ENCODE measurements at places on chromosomes 6 and 20. TPM values are rescaled to one million over a fixed set of nuclear protein-coding genes. Genes with fewer than 3 reads are reported as not detected.

DNA sequence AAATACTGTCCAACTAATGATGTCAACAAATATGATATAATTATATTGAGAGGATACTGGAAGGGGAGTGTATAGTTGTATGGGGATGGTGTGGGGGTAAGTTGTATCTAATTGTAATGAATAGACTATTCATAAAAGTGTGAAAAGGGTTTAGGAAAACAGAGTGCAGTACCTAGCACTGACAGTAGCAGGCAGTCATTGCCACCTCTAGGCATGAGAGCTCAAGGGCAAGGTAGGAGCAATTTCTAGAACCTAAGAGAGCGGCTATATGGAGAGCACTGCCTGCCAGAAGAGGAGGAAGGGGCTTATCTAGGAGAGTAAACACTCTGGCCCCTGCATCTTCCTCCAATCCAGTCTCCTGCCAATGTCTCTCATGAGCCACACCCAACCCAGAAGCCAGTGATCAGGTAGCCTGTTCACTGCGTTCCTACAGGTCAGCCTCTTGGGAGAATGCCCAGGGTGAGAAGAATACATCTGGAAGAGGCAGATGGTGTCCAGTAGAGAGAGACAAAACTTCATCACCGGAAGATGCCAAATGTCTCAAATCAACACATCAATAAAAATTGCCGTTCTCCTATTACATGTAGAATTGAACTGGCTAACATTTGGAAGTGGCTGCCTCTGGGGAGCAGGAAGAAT lies 200.0 kb downstream of the LY86 start:
- no peak for DNase-seq

DNA sequence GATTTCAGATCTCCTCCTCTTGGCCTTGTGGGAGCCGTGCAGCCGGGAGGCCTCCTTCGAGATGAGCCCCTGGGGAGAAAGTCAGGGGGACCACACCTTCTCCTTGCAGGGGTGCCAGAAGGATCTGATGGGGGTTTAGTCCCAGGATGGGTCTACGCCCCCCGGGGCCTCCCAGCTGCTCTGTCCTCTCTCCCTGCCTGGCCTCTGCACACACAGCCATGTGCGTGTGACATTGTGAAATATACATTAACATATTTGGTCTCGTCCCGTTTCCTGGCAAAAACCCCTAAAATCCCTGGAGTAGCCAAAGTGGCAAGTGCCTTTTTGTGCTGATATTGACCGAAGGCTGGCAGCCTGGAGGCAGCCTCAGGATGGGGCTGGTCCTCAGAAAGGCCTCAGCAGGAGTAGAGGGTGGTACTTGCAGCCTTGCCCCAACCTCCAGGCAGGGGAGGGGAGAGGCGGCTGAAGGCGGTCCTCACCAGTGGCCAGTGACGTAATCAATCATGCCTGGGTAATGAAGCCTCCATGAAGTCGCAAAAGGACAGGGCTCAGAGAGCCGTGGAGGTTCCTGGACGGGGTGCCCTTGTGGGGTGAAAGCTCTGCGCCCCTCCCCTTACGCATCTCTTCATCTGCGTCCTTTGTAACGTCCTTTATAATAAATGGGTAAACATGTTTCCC lies 5.1 kb upstream of the HELZ2 start:
- DNase-seq: no peak

DNA sequence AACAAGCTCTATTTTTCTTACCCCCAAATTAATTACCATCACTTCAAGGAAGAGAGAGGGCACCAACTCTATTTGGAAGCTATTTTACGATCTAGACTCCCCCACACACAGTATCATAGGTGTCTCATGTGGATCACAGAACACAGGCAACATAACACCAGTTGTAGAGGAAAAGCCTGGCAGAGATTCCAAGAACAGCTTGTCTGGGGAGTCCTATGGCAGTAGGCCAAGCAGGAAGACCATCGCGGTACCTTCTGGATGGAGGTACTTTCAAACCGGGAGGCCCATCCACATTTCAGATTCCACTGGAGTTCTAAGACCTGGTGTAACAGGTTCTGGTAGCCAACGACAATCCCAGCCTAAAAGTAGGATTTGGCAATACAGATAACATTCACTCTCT lies 37.6 kb upstream of the SPDEF start:
- no peak for DNase-seq

BPIFA1 gene
- not detected for total RNA-seq

DNA sequence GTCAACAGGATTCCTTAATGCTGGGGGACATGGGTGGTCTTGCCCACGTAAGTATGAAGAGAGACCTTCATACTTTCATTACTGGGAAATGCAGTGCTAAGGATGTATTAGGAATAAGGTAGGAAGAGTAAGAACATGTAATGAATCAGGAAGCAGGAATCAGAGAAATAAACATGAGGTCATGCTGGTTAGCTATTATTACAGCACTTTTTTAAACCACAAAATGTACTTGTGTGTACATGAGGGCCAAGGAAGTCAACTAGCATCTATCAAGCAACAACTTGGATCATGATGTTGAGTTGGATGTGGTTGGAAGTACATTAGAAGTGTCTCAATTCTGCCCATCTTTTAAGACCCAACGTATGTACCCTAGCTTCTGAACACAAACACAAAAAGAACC lies 63.5 kb upstream of the E2F3 start:
- DNase-seq: no peak

SPTLC3 gene
- total RNA-seq: 28.7 TPM

GRCh38 chr6:134797400-134798113 lies 152.3 kb downstream of the ALDH8A1 start:
- no peak for DNase-seq

DNA sequence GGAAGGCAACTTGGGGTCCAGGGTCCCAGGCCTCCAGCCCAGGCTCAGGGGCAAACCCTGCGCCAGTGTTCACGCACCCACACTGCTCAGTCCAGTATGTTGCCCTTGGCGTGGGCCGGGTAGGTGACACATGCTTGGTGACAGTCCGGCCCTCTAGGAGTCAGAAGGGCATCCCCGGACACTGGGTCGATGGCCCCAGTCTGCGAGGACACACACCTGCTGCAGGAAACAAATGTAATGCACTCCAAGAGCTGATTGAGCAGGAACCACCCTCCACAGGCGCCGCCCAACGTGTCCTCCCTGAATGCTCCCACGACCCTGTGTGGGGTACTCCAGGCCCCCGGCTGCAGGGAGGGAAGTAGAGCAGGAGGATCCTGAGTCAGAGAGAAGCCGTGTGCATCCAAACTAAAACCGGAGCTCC lies 160.7 kb downstream of the DLL1 start:
- no peak for DNase-seq

SNAI1 gene
- total RNA-seq: 0.12 TPM

GRCh38 chr6:132369526-132369925 lies 31.7 kb downstream of the MOXD1 start:
- DNase-seq: peak; percentile 69

IMPG1 gene
- total RNA-seq: not detected

EYA4 gene
- 6.1 TPM for total RNA-seq

- DNase-seq: peak; percentile 7
Measured at GRCh38 chr20:13458860-13459451, 179.8 kb downstream of the TASP1 start.

PLAGL2 gene
- total RNA-seq: 0.40 TPM

Data from MG63 (cell line).